ENCODE measurements at places on chromosomes 1 and 21. TPM values are rescaled to one million over a fixed set of nuclear protein-coding genes. Genes with fewer than 3 reads are reported as not detected.

MIXL1 gene
- total RNA-seq: not detected

SYNC gene
- not detected for total RNA-seq

SPOCD1 gene
- 0.08 TPM for total RNA-seq

KRTAP27-1 gene
- not detected for total RNA-seq

CORT gene
- not detected for total RNA-seq

PTPN14 gene
- total RNA-seq: 0.37 TPM

HUNK gene
- 0.17 TPM for total RNA-seq

SH3BGR gene
- 1.6 TPM for total RNA-seq

PRAMEF2 gene
- total RNA-seq: not detected

NBPF4 gene
- total RNA-seq: 0.10 TPM

GPR161 gene
- 0.10 TPM for total RNA-seq

HPDL gene
- total RNA-seq: 6.2 TPM

MPZ gene
- 4.5 TPM for total RNA-seq

GABRD gene
- not detected for total RNA-seq

MR1 gene
- total RNA-seq: 37.4 TPM

LCE3E gene
- total RNA-seq: not detected

MX2 gene
- 117 TPM for total RNA-seq

PTPRC gene
- 862 TPM for total RNA-seq
